ENCODE measurements at places on chromosomes 4 and X.

DNA sequence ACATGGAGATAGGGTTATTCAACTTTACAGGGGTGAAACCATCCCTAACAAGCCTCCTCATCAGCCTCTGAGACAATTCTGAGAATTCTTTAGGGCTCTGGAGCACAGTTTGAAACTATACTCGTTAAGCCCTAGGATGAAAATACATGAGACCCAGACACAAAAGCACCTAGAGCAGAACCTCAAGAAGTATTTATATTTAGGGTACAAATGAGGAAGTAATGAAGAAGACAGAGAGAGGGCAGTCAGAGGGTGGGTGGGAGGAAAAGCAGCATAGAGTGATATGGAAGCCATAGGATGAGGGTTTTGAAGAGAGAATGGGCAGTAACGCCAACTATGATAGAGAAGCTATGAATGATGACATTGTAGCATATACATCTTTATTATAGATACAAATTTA lies 250.3 kb downstream of the DCLK2 start:
- no peak for DNase-seq

- DNase-seq = no peak
Measured at GRCh38 chrX:134573683-134574035, 84.6 kb downstream of the PLAC1 start.

DNA sequence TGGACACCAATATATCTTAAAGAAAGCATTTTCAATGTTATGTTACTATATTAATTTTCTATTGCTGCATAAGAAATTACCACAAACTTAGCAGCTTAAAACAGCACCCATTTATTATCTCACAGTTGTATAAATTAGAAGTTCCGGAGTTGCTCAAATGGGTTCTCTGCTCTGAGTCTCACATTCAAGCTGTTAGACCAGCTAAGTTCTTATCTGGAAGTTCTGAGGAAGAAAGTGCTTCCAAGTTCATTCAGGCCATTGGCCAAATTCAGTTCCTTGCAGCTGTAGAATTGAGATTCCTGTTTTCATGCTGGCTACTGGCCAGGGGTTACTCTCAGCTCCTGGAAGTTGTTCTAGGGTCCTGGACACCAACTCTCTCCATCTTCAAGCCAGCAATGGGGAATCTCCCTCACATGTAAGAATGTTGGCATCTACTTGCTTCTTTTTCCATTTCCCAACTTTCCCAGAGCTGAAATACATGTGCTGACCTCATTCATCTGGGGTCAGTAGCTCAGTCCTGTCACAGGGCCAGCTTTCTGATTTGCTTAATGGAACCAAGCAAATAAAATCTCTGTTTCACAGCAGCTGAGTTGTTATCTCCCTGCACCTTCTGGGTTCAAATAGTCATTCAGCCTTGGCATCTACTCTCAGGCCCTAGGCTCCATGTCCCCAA lies 99.6 kb upstream of the INTU start:
- no peak for DNase-seq

- DNase-seq = no peak
Measured at GRCh38 chrX:79266702-79267101, 100.4 kb downstream of the ITM2A start.

DNA sequence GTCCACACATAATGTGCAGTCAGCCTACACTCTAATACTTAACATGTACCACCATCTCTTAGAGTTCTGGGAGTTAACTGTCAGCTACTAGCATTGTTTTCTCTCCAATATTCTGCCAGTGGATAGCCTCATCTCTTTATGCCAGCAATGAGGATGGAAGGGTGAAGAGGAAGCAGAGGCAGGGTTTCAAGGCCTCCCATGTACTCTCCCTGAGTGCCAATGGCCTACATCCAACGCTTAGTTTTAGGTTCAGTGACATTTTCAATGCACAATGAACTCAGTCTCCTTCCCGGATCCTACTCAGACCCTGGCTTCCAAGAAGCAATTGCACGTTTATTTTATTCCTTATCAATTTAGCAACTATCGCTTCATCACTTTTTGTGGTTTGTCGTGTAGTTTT lies 686.1 kb downstream of the DMD start:
- DNase-seq = no peak

DNA sequence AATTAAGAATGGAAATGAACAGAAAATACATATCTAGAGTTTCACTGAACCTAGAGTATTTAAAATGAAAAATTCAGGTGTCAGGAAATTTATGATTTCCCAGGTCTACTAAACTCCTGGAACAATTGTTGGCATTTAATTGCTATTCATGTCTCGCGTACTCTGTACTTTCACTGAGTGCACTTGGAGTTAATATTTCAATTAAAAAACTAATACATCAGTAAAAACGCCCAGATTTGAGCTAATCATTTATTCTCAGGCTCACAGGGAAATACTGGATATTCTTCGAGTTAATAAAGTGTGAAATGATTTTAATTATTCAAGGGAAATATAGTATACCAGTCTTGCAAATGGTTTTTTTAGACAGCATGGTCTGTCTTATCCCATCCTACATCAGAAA lies 125.9 kb downstream of the CHRNA9 start:
- DNase-seq = no peak

DNA sequence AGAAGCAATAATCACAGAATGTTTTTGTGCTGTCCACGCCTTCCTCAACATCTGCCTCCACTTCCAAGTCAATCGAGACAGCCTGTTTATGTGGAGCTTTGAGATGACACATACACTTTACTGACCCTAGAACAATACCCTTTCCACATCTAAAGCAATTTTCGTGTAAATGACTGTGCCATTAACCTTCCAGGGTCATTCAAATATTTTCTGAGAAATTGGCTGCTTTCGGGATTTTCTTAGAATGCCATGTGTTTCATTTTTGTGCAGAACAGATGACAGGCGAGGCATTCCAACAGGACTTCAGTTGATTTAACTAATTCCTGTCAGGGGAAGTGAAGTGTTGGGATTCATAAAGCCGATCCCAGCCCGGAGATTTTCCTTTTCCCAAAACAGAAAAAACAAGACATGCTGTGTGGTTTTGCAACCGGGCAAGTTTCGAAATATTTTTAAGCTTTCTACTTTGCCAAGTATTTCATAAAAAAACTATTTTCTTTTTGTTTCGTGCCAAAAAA lies 73.9 kb downstream of the SORBS2 start:
- no peak for DNase-seq

DNA sequence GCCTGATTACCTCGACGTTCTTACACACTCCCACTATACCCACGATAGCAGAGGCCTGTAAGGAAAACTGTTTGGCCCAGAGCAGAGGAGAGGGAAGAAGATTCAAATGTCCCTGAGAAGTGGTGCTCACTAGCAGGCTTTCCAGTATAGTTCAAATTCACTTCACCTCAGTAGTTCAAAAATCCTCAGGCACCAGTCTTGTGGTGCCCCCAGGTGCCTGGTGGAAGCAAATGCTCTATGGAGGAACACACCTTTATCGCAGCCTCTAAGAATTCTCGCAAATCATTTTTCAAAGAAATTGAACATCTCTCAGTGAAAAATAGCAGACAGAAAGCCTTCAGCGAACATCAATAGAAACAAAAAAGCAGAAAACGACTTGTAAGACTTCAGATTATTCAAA lies 12.2 kb upstream of the MTMR1 start:
- no peak for DNase-seq

DNA sequence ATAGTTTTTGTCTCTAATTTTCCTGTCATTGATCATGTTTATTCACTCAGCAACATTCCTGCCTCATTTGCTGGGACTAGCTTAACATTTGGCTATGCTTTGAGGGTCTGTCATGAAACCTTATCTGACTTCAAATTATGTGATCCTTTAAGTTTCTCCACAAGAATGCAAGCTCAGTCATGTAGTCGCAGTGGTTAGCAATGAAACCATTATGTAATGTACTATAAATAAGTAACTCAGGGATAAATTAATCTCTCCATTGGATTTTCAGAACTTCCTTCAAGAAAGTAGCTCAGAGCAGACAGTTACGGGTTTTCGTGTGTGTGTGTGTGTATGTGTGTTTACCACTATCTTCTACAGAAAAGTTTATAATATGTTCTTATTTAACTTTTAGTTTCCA lies 993.6 kb downstream of the ADGRL3 start:
- no peak for DNase-seq

GRCh38 chrX:26219351-26219750 lies 3.4 kb downstream of the MAGEB5 start:
- DNase-seq = no peak

DNA sequence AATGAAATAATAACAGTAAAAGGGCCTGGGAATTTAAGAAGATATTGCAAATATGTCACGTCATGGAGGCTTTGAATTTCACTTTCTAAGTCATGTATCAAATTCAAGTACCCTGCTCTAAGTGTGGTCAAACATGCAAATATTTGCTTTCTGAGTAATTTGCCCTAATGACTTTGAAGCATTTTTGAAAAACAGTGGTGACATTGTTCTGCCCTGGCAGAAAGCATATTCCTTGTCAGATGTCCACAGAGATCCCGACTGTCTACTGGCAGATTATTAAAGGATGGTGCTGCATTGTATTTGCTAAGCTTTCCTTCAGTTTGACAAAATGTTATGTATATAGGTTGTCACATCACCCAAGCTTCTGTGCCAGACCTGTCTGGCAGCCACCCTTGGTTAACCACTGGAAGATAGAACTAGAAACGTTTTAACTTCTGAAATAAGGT lies 92.5 kb downstream of the ANK2 start:
- no peak for DNase-seq

DNA sequence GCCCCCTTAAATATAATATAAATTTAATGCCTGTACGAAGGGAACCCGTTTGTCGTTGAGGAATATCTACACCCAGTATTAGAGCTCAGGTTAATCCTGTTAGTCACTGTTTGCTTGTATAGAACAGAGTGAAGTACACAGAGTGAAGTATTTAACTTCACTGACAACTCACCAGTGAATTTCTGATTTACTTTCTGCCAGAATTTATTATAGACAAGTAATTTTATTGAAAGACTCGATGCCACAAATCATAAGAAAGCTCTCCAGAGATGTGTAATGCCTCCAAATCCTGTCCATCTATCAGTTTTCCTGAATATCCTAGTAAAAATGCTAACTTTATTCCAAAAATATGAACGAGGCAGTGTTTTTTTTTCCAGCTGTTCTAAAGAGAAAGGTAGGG lies 1.6 kb downstream of the GAB1 start:
- DNase-seq = no peak

DNA sequence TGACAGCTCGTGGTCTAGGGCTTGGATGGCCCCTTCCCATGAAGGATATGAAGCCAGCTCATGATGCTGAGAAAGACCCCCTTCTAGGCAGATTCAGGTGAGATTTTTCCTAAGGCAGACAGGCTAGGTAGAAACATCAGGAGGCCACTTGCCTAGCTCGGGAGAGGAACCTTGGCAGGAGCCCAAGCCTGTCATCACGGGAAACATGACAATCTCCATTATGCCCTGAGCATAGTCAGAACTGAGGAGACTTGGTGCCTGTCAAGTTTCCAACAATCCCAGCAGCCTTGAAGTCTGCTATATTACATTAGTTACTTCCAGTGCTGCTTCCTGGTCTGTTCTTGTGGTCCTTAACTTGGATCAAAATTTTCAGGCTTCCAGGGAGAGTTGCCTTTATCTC lies 18.7 kb upstream of the WDR1 start:
- no peak for DNase-seq

- no peak for DNase-seq
Measured at GRCh38 chr4:15917297-15917696, 21.2 kb downstream of the FGFBP1 start.

GRCh38 chr4:184114431-184114830 lies 103.2 kb downstream of the ENPP6 start:
- no peak for DNase-seq

DNA sequence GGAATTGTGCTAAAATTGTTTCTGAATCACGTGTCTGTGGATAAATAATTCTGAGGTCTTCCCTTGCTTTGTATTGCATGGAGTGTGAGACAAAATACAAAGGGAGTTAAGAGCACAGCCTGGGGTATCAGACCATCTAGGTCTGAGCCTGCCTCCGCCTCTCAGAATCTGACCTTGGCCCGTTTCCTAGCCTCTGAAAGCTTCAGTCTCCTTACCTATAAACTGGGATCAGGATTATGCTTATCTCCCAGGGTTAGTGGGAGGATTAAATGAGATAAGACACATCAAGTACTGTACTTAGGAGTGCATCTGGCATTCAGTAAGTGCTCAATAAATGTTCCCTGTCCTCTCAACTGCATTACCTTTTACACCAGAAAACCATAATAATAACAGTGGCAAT lies 140.6 kb upstream of the TENM3 start:
- DNase-seq = no peak

- DNase-seq = no peak
Measured at GRCh38 chrX:124346877-124347241, 496 bp downstream of the SH2D1A start.

DNA sequence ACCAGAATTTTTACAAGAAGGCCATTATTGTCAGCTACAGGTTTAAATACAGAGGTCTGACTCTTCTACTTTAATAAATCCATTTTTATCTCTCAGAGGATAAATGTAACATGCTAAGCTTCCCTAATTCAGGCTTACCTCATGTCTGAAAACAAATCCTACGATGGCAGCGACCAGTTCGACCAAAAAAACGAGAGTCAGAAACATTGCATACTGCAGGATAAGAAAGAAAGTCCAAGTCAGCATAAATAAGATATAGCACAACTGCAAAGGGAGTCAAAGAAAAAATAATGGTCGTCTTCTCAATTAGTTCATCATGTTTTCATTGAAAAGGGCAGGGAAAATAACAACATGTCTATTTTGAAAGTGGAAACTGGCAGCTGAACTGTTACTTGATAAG lies 1.6 kb downstream of the TSPAN6 start:
- no peak for DNase-seq

DNA sequence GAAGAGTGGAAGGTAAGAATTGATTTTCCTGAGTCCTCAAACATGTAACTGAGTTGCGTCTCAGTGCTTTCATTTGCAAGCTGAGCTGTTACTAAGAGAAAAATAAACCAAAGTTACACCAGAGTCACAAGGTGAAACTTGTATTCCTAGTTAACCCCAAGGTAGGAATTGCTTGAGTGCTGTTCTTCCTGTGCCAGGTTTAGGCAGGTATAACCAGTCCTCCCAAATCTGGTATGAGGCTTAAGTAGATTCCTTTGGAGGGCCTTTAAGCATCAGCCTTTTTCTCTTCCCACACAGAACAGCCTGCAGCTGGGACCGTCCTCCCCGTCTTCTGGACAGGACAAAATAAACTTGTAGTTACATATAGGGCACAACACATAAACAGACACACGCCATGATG lies 2.3 kb upstream of the BTC start:
- no peak for DNase-seq

- DNase-seq = no peak
Measured at GRCh38 chrX:44234541-44234940, 108.9 kb downstream of the EFHC2 start.

GRCh38 chr4:80365928-80366327 lies 30.4 kb downstream of the CFAP299 start:
- peak; percentile 22 for DNase-seq

DNA sequence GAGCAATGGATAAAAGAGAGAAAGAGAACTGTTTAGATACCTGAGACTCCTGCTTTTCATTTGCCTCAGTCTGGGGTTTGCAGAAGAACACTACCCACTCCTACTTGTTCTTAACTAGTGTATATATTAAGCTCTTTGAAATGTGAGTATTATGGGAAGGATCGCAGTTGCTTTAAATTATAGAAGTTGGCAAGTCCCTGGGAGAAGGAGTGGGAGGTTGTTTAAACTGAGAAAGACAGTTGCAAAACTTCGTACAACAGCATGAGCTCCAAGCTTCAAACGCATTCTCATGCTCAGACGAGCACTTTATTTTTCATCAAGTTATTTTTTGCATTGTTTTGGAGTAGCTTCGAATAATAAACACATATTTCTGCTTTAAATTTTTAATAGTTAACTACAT lies 88.1 kb upstream of the C1QTNF7 start:
- DNase-seq = no peak
